ENCODE measurements at places on chromosomes 3 and 15.

GRCh38 chr3:66390013-66390412 lies 110.8 kb downstream of the LRIG1 start:
- no peak for DNase-seq
- no peak overlapping the region for H3K4me3 ChIP-seq
- peak overlapping the region; percentile 71 for H3K27ac ChIP-seq
- H3K4me1 ChIP-seq: peaks cover 46% of the 10 kb centered on the region

DNA sequence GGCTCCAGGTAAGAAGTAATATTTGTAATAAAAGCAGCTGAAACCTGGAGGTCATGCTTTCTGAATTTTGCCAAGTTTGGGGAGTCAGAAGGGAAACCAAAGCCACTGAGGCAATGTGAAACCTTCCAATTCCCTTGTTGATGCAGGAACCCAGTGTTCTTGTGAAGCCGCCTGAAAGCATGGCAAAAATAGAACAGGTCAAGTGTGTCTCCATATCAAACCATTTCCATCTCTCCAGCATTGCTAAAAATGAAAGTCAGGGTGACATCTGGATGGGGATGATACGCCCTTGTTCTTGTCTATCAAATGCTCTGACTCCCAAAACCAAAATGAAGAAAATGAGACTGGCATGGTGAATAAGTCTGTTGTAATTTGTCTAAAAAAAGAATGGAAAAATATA lies 362.5 kb downstream of the VPS13C start:
- H3K4me3 ChIP-seq: no peak overlapping the region
- H3K27ac ChIP-seq: no peak overlapping the region
- H3K27me3 ChIP-seq: peaks cover 52% of the 10 kb centered on the region
- H3K36me3 ChIP-seq: peaks cover 2% of the 10 kb centered on the region
- DNase-seq: no peak
- no peaks in the 10 kb centered on the region for H3K4me1 ChIP-seq

- H3K4me3 ChIP-seq: no peak overlapping the region
- H3K36me3 ChIP-seq: peaks cover 7% of the 10 kb centered on the region
- no peaks in the 10 kb centered on the region for H3K4me1 ChIP-seq
- peaks cover 37% of the 10 kb centered on the region for H3K27me3 ChIP-seq
Measured at GRCh38 chr3:189911001-189911400, 209.7 kb downstream of the P3H2 start.

GRCh38 chr15:78272776-78273175 lies 8.4 kb downstream of the DNAJA4 start:
- H3K27ac ChIP-seq: no peak overlapping the region
- no peaks in the 10 kb centered on the region for H3K36me3 ChIP-seq
- H3K27me3 ChIP-seq: no peaks in the 10 kb centered on the region
- H3K4me3 ChIP-seq: no peak overlapping the region
- H3K4me1 ChIP-seq: peaks cover 12% of the 10 kb centered on the region

- H3K36me3 ChIP-seq: no peaks in the 10 kb centered on the region
- H3K4me1 ChIP-seq: no peaks in the 10 kb centered on the region
- H3K27me3 ChIP-seq: peaks cover 31% of the 10 kb centered on the region
- no peak overlapping the region for H3K27ac ChIP-seq
- peak overlapping the region; percentile 21 for H3K4me3 ChIP-seq
Measured at GRCh38 chr15:80578206-80578595, 116.9 kb upstream of the ABHD17C start.

- DNase-seq: no peak
- no peaks in the 10 kb centered on the region for H3K36me3 ChIP-seq
- H3K27ac ChIP-seq: no peak overlapping the region
- H3K27me3 ChIP-seq: peaks cover 27% of the 10 kb centered on the region
- H3K4me1 ChIP-seq: peaks cover 2% of the 10 kb centered on the region
Measured at GRCh38 chr15:71458089-71458660, 342.9 kb downstream of the THSD4 start.

- no peak overlapping the region for H3K4me3 ChIP-seq
- peaks cover 4% of the 10 kb centered on the region for H3K4me1 ChIP-seq
- no peak overlapping the region for H3K27ac ChIP-seq
- peaks cover 21% of the 10 kb centered on the region for H3K27me3 ChIP-seq
- peaks cover 8% of the 10 kb centered on the region for H3K36me3 ChIP-seq
- DNase-seq: no peak
Measured at GRCh38 chr3:141353652-141354495, 14.4 kb upstream of the ZBTB38 start.

GRCh38 chr3:29478611-29479010 lies 197.7 kb downstream of the RBMS3 start:
- no peak overlapping the region for H3K27ac ChIP-seq
- H3K4me1 ChIP-seq: no peaks in the 10 kb centered on the region
- no peaks in the 10 kb centered on the region for H3K36me3 ChIP-seq
- no peak for DNase-seq

DNA sequence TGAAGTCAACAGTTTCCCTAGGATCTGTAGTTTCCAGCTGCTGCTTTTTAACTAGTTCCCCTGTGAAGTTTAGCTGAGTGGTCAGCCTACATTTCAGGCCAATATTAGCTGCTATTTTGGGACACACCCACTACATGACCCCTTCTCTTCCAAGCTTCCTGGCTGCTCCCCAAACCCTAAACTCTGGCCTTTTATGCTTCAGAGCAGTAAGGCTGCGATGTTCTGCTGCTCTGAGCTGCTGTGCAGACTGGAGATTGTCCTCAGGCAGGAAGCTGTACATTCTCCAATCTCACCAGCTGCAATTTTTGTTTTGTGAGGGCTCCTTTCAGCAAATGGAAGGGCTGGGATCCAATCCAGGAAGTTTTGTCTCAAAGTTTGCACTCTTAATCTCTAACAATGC lies 48.0 kb upstream of the WDR72 start:
- H3K27ac ChIP-seq: no peak overlapping the region
- H3K4me1 ChIP-seq: no peaks in the 10 kb centered on the region
- no peak overlapping the region for H3K4me3 ChIP-seq
- H3K36me3 ChIP-seq: no peaks in the 10 kb centered on the region
- no peak for DNase-seq

All from T-helper 17 cell (primary cell).